Body of pancreas (tissue), 4 donors: ENCODE measurements at places on chromosomes 1 and 21.

- no peaks in the 10 kb centered on the region for H3K36me3 ChIP-seq
- no peak overlapping the region for H3K4me3 ChIP-seq
- H3K27me3 ChIP-seq: no peaks in the 10 kb centered on the region
- DNase-seq: no peak
Measured at GRCh38 chr1:15299806-15300205, 52.8 kb downstream of the FHAD1 start.

DNA sequence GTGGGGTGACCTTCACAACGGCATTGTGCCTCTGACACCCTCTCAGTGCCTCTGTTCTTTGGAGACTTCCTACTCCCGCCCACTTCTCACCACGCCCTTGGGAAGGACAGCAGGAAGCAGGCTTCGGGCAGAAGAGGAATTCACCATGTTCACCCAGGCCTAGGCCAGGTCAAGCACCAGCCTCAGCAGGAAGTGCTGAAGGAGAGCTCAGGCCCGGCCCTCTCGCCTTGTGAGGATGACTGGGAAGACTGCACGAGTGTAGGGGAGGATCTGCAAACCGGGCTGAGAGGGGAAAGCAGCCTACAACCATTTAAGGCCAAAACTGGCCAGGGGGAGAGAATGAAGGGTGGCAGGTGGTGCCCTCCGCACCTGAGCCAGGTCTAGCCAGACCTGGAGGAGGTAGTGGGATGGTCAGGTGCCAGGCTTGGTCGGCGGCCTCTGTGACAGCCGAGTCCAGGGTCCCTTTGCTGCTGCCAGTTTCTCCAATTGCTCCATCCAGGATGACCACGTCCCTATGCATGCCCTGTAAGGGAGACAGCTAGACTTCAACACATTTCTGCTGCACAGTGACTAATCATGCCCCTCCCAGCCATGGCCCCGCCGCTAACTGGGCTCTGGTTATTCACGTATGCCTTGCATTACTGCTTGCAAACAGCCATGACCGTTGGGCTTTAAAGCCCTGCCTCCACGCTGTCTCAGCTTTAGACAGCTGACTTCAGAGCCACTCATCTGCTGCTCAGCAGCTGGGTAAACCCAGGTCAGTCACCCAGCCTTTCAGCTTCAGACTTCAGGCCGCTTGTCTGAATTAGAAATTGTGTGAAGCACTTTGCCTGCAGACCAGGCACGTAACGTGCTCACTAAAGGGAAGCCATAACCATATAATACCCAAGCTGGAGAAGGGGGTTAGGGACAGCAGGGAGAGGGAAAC, 8.9 kb downstream of the MRTO4 start:
- H3K27ac ChIP-seq: no peak overlapping the region
- no peaks in the 10 kb centered on the region for H3K27me3 ChIP-seq
- no peak for DNase-seq
- H3K4me1 ChIP-seq: peaks cover 6% of the 10 kb centered on the region

- no peaks in the 10 kb centered on the region for H3K27me3 ChIP-seq
- no peak overlapping the region for H3K4me3 ChIP-seq
- peaks cover 23% of the 10 kb centered on the region for H3K4me1 ChIP-seq
- DNase-seq: no peak
- H3K27ac ChIP-seq: peak overlapping the region; percentile 42
Measured at GRCh38 chr1:151502859-151503780, 8.1 kb upstream of the CGN start.

DNA sequence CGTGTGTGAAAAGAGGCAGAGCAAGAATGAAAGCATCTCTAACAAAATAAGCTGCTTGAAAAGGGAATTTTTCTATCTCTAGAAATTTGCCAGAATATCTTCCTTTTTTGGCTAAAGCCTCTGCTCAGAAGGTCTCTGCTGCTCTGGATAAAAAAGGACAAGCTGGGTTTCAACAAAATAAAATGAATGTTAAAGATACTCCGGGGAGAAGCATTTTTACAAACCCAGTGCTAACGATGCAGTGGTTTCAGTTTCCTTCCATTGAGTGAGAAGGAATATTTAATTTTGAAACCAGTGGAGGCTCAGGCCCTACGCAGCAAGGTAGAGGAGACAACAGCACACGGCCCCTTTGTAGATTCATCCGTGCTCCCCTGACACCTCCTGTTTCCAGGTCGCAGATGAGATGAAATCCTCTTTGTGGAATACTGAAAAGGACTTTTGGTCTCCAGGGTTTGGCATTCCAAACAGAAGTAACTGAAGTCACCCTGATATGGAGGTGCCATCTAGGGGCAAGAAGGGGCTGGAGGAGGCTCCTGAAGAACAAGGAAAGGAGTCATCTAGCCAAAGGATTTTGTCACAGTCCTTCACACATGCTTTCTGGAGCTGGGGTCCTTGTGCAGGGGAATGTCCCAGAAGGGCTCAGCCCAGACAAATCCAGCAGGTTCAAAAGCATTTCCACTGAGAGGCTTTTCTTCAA, 65.7 kb upstream of the SYT6 start:
- no peaks in the 10 kb centered on the region for H3K27me3 ChIP-seq
- peak; percentile 22 for DNase-seq
- H3K4me3 ChIP-seq: no peak overlapping the region
- no peaks in the 10 kb centered on the region for H3K4me1 ChIP-seq
- no peaks in the 10 kb centered on the region for H3K36me3 ChIP-seq
